OCI-M1 (cell line): ENCODE measurements at places on chromosomes 7 and 10.

GRCh38 chr10:59843748-59844147 lies 62.6 kb downstream of the CCDC6 start:
- DNase-seq: no peak

GRCh38 chr10:113297226-113297625 lies 255.6 kb upstream of the HABP2 start:
- DNase-seq: no peak

GRCh38 chr7:36391436-36392198 lies 2.0 kb downstream of the ANLN start:
- DNase-seq: peak; percentile 23

DNA sequence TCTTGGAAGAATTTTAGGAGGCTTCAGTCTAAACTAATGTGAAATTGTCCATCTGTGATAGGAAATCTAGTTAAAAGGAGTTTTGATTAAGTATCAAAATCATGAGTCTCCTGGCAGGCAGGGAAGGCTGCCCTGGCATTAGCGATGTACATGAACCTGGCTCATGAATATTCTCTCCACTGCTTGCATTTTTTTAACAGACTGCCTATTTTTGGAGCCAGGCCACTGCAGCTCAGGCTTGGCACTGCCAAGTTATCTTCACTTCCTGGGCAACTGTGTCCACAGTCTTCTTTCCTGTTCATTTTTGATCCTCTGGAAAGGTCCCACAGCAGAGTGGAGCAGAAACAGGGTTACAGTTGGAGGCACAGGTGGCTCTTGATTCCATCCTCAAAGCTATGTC lies 7.0 kb downstream of the GPR26 start:
- DNase-seq: no peak

- DNase-seq: peak; percentile 61
Measured at GRCh38 chr10:51224671-51225161, 150.4 kb downstream of the PRKG1 start.

DNA sequence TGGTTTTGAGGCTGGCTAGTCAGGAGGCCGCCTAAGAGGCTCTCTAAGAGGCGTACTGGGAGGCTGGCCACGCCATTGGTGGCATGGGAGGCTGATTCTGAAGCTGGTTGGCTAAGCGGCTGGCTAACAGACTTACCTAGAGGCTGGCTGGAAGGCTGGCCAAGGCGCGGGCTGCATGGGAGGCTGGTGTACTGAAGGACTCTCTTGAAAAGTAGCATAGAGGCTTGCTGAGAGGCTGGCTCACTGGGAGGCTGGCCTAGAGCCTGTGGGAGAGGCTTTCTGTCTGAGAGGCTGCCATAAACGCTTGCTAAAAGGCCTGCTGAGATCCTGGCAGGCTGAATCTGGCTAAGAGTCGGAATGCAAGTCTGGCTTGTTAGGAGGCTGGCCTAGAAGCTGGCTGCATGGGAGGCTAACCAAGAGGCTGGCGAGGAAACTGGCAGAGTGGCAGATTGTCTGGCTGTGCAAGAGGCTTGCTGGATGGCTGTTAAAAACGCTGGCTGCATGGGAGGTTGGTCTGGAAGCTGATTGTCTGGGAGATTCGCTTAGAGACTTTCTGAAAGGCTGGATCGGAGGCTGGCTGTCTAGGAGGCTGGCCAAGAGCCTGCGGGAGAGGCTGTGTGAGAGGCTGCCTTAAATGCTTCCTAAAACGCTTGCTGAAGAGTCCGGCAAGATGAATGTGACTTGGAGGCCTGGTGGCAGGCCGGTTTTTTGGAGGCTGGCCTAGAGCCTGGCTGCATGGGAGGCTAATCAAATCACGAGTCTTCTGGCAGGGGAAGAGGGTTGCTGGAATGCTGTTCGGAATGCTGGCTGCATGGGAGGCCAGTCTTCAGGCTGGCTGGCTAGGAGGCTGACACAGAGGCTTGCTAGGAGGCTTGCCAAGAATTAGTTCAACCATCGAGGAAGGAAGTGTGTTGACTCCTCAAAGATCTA lies 134.2 kb downstream of the OR13A1 start:
- DNase-seq: no peak

DNA sequence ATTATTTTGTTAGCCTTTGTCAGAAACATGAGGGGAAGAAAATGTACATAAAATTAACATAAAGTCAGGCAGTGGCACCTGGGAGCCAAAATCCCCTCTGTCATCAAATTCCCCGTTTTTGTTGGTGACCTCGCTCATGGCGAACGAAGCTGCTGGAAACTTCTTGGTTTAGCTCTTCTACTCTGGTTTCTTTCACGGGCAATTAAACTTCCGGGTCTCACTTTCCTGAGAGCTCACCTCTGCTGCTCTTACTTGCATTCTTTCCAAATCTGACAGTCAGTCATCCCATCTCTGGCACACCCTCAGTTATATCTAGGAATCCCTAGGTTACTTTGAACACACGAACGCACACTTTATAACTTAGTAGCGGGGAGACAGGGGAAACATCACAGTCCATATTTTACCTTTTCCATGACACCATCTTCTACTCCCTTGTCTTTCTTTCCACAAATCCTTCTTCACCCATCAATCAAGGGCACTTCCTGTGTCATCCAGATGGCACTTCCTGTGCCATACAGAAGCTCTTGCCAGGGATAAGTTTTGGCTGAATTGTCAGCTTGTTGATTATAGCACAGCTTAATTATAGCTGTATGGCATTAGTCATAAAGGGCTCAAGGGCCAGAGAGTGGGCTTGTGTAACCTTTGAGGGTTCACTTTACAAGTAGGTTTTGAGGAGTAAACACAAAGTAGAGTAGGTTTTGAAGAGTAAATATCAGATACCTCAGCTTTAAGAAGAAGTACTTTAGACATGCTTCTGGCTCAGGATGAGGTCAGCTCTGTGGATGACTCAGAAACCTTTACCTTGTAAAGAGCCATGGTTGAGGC lies 105.1 kb downstream of the GATA3 start:
- DNase-seq: no peak

DNA sequence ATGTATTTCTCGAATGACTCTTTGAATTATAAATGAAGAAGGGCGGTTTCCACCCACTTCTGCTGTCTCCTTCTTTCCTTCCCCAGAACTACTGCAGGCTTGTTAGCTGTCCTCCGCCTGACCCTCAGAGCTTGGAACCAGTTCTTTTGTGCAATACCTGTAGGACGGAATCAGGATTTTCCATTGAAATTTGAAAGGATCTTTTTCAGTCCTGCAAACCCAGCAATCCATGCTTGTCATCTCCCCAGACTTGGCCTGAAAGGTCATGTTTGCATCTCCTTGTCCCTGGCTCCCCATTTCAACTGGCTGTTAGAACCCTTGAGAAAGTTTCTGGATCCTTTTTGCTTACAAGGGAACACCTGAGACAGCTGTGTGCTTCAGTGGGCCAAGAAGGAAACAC lies 47.5 kb downstream of the PLCE1 start:
- DNase-seq: no peak

DNA sequence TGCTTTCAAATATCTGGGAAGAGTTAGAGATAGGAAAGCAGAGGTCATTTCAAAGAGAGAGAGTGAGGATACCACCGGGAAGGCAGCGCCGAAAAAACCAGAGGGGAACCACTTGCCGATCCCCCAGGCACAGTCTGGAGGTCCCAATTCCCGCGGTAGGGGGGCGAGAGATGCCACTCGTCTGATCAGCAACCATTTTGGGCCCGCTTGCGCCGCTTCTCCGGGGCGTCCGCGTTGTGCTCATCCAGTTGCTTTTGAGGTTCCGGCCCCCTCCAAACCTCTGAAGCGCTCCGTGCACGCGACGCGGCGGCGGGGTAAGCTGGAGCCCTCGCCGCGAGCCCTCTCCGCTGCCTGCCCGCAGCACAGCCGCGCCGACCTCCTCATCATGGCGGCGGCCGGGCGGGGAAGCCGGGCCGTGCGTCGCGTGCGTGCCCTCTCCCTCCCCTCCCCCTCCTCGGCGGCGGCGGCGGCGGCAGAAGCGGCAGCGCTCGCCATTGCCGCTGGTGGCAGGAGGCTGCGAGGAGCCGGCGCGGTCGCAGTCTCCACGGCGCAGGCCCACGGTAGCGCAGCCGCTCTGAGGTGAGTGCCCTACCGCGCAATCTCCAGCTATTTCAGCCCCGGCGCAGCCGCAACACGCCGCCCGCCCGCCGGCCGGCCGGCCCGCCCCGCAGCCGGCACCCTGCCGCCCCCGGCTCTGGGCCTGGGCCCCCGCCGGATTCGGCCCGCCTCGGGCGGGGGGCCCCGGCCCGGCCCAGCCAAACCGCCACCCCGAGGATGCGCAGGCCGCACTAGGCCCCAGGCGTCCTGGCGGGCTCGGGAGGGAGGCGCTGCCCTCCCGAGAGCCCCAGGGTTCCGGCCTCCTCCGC lies at the start of gene NRF1:
TSS of gene NRF1 (plus strand) at position 475 of the 866 bp plus-strand sequence. CDS start 45,632 bp downstream, outside the sequence.
- DNase-seq: peak; percentile 87

- DNase-seq: peak; percentile 48
Measured at GRCh38 chr7:135933509-135934188, 43.5 kb downstream of the MTPN start.

DNA sequence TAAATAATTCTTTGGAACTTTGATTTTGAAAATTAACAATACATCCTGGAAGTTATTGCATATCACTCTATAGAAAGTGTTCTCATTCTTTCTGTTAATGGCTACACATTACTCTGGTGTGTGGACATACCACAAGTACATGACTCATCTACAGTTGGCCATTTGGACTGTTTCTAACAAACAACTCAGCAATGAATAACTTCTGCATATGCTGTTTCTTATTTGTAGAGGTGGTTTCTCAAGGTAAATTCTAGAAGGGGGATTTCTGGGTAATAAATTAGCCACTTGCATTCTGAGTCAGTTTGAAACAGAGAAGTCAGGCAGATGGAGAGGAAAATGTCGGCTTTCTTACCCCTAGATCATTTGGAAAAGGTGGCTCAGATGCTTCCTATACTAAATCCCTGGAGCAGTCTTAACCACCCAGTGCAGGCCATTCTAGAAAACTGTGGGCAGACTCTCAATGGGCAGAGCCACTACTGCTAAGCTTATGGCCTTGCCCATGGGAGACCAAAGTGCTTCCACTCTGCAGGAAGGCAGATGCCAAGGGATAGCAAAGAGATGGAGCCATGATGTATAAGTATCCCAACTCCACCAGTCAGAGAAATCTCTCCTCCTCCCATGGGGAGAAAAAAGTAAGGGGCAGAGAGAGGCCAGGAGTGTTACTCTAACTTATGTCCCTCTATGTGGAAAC lies 194.0 kb upstream of the PLPP4 start:
- no peak for DNase-seq

- DNase-seq: no peak
Measured at GRCh38 chr7:89797965-89798598, 356.2 kb upstream of the STEAP1 start.

- peak; percentile 4 for DNase-seq
Measured at GRCh38 chr7:50119815-50120637, 27.0 kb upstream of the ZPBP start.

- DNase-seq: no peak
Measured at GRCh38 chr10:121694327-121694965, 96.2 kb upstream of the FGFR2 start.

DNA sequence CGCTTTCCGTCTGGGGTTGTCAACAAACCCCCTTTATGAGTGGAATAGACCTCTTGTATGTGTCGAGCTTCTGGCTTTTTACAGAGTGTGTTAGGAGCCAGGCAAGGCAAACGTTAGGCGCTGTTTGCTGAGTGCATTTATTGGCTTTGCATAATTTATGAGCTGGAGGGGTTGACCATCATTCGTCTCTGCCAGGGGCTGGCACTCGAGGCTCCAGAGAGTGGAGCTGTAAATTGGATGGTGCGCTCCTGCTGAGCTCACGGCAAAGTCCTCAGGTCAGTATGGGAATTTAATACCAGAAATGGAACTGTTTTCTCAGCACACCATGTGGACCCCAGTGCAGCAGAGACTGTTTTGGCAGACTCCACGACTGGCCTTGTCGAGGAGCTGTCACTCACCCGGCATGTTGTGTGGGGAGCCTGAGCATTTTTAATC lies 699.4 kb upstream of the GALNT17 start:
- no peak for DNase-seq

DNA sequence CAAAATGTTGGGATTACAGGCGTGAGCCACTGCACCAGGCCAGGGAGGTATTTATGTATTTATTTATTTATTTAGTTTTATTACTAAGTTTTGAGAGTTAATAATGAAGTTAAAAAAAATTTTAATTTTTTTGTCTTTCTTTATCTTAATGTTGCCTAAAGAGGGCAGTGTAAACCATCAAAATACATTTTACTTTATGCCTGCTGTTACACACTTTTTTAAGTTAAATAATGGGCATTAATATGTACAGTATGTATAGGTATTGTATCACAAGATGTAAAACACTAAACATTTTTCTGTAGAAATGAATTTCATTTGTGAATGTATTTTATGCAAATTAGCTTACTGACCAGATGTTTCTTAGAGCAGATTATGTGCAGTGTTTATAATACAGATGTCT lies 129.4 kb downstream of the AASS start:
- no peak for DNase-seq

GRCh38 chr10:5507649-5508131 lies 8.3 kb upstream of the CALML5 start:
- DNase-seq: no peak

GRCh38 chr7:28407651-28408050 lies 4.7 kb upstream of the CREB5 start:
- peak; percentile 0 for DNase-seq

DNA sequence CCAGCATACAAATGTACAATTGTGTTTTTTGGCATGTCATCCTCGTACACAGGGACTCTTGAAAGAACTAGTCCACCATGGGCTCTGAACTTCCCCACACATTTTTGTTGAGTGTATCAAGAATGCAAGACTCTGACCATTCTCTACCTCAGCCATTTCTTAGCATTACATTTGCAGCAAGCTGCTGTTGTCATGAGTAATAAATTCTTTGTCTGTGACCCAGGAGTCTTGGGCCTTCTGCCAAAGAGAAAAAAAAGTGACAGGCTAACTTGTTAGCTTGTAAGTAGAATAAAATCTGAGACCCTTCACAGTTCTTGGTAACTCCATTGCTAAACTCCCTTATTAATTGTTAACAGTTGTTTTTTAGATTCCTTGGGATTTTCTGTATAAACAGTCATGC lies 542.3 kb upstream of the MBL2 start:
- peak; percentile 7 for DNase-seq

DNA sequence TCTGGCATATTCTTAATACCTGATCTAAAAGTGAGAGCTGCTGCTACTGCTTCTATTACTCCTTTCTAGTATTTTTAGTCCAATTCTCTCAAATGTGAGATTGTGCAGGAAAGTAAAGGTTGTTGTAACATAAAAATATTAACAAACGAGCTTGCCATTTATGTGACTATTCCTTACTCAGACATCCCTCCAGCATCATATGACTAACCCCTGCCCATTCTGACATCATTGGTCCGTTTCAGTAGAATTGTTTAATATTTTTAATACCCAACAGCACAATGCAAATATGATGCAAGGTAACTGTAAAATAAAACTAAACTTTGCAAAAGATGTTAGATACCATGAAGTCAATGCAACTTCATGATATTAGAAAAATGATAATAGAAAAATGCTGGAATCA lies 83.6 kb downstream of the CFAP58 start:
- no peak for DNase-seq

- DNase-seq: no peak
Measured at GRCh38 chr10:111018021-111018420, 58.8 kb upstream of the ADRA2A start.

- DNase-seq: no peak
Measured at GRCh38 chr10:113603057-113603777, 50.4 kb downstream of the HABP2 start.

GRCh38 chr7:100003711-100004661 lies 11.4 kb upstream of the ZKSCAN1 start:
- no peak for DNase-seq
